ENCODE measurements at places on chromosomes 7 and 10.

DNA sequence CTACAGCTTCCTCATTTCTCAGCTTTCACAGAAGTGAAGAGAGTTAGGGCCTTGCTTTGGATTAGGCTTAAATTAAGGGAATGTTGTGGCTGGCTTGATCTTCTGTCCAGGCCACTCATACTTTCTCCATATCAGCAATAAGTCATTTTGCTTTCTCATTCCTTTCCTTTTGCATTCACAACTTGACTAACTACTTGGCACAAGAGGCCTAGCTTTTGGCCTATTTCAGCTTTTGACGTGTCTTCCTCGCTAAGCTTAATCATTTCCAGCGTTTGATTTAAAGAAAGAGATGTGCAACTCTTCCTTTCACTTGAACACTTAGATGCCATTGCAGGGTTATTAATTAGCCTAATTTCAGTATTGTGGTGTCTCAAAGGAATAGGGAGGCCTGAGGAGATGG is 712.0 kb downstream of the INHBA start:
- DNase-seq: no peak

- DNase-seq: no peak
Measured at GRCh38 chr7:18521945-18522566, 26.5 kb downstream of the HDAC9 start.

DNA sequence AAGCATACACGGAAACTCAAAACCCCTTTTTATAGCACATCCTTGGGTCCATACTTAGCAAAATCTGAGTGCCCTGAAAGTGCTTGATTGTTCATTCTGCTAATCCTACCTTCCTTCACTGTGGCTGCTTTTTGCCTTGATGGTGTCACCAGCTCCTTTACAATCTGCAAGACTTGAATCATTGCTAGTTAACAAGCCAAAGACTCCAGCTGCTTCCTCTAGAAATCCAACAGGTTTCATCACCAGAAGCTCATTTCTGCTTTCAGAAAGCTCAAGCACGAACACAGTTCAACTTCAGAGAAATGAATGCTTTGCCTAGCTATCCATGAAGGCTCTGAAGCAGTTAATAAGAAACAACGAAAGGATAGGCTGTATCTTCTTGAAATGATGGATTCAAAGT is 38.0 kb downstream of the USP6NL start:
- DNase-seq: no peak

- DNase-seq: peak; percentile 18
Measured at GRCh38 chr10:28331841-28332240, 29.0 kb upstream of the MPP7 start.

GRCh38 chr10:80684259-80684658 is 146.6 kb downstream of the SH2D4B start:
- no peak for DNase-seq

GRCh38 chr10:128036011-128036615 is 90.1 kb downstream of the MKI67 start:
- no peak for DNase-seq
